Stimulated activated CD8-positive, alpha-beta memory T cell treated with anti-CD3 and anti-CD28 coated beads, Interleukin-4, amount 100 ng/mL, for 4 hours (primary cell): ENCODE measurements at places on chromosomes 7 and 10.

GRCh38 chr10:67141300-67141699, 215.5 kb downstream of the LRRTM3 start:
- DNase-seq = no peak

GRCh38 chr10:62907470-62908212, 91.5 kb upstream of the EGR2 start:
- DNase-seq = no peak

DNA sequence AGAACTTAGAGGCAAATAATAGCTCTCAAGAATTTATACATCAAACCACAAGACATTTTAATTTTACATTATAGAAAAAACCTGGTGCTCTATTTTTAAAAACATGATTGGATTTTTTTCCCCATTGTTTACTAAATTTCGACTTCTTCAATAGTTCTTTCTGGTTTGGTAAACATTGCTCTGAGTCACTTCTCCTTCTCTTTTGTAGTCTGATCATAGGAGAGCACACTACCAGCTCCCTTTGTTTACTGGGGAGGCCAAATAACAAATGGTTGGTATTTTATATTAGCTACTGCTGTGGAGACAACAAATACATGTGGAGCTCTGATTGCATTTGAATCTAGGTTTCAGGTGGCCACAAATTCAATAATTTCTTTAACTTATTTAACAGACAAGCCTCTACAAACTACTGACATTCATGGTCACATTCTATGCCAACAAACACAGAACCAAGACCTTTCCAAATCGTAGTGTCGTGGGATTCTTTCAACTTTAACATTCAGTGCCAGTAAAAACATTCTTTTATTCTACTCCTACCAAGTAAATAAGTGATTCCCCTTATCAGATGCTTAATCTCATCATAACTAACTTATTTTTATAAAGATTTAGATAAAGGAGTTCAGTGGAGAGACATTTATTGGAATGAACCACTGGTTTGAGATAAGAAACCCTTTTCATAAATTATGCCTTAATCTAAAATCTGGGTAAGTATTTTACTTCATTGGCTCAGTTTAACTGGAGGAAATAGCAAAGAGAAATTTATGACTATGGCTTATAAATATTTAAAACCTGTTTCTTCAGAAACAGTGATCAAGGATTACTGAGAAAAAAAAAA, 17.7 kb upstream of the FXYD4 start:
- DNase-seq = no peak

- DNase-seq = no peak
These were observed 136.4 kb upstream of the AOAH start for GRCh38 chr7:36860681-36861080.

- no peak for DNase-seq
These were observed 3.3 kb downstream of the EGR2 start for GRCh38 chr10:62812672-62813439.

GRCh38 chr7:17307558-17307957, 9.1 kb downstream of the AHR start:
- DNase-seq = no peak

- DNase-seq = no peak
These were observed 12.2 kb upstream of the TMEM168 start for GRCh38 chr7:112802406-112802805.

DNA sequence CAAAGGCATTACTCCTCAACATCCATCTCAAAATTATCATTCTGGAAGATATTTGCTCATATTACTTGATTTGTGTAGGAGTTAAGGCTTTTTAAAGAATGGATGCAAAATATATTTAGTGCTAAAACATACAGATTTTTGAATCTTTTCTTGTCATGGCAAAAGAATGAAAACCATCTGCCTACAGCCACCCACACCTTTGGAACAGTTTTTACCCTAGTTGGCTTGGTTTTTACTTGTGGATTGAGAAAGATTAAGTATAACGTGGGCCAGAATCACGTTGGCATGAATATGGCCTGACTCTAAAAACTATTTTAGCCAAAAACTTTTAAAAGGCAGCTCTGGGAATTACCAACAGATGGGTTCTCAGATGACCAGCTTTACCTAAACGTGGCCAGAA, 128.2 kb downstream of the SPAG6 start:
- DNase-seq = no peak

- DNase-seq = no peak
These were observed 80.0 kb downstream of the ZNF277 start for GRCh38 chr7:112286250-112287086.

DNA sequence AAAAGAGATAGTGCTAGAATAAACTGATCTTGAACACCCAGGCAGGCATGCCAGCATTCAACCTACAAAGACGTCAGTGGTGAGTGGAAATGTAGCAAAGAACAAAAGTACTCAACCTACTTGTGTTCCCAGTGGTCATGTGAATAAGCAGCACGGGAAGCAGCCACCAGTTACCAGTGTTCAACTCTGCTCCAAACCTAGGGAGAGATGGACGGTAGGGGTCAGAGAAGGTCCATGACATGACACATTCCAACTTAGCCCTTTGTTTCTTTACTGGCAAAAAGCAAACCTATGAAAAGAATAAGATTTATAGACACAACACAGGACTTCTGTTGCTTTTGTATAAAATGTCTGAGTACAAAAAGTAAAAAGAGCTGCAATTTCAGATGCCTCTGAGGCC, 511.4 kb downstream of the XPNPEP1 start:
- DNase-seq = no peak

GRCh38 chr7:86201767-86202166, 441.9 kb upstream of the GRM3 start:
- no peak for DNase-seq

- no peak for DNase-seq
These were observed 1.1 kb downstream of the NANOS1 start for GRCh38 chr10:119030421-119031250.

GRCh38 chr10:113226399-113226798, 276.4 kb downstream of the TCF7L2 start:
- no peak for DNase-seq

GRCh38 chr7:12805957-12806356, 118.5 kb downstream of the ARL4A start:
- DNase-seq = no peak

GRCh38 chr10:55266797-55267196, 465.8 kb upstream of the PCDH15 start:
- DNase-seq = no peak

DNA sequence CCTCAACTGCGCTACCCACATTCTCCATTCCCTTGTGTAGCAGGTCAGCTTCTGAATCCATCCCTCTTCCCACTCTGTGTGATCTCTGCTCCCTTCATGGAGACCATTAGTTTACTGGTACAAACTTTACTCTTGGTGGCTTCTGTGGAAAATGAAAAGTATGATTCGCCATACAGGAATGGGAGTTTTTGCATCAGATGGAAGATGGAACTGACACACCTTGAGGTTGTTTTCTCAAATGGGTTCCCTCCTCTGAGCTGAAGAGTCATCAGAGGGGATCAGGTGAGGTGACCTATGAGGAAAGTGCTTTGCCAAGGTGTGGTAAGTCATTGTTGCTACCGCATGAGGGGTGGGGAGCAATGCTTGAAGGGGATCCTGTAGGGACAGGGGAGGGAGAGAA, 266.8 kb downstream of the INHBA start:
- no peak for DNase-seq

DNA sequence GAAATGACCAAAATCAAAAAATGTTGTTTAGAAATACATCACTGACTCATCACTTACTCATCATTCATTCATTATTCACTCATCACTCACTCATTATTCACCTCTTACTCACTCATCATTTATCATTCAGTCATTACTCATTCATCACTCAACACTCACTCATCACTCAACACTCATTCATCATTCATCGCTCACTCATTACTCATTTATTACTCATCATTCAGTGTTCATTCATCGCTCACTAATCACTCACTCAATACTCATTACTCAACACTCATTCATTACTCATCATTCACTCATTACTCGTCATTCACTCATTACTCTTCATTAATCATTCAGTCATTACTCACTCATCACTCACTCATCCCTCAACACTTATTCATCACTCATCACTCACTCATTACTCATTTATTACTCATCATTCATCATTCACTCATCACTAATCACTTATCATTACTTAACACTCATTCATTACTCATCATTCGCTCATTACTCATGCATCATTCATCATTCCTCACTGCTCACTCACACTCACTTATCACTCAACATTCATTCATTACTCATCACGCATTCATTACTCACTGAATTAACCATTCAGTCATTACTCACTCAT, 238.5 kb downstream of the ADARB2 start:
- DNase-seq = no peak

GRCh38 chr10:78925800-78926319, 142.9 kb upstream of the ZMIZ1 start:
- DNase-seq = no peak

DNA sequence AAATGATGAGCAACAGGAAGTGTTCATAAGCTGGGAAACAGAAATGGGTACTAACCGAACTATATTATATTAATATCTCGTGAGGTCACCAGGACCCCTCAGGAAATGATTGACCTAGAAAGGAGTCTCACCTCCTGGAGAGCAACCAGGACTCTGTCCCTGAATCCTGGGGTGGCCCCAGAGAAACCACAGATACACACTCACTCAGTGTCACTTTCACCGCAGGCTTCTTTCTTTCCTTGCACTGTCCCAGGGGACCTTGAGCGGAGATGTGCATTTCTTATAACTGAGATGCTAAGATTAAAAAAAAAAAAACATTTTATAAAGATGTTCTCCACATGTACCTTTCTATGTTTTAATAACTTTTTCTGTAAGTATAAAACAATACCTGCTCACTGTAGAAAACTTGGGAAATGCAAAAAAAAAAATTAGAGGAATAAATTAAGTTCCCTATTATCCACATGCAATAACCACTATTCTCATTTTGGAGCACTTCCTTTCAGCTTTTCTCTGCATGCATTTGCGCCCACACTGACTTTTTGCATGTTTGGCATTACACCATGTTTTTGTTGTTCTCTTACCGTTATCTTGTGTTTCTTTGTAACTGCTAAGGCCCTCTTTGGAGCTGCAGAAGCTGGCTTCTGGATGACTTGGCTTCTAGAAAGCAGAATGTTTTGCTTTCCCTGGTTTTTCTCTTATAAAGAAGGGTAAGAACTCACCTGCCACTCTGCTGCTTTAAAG, 15.0 kb downstream of the NOD1 start:
- DNase-seq = no peak

DNA sequence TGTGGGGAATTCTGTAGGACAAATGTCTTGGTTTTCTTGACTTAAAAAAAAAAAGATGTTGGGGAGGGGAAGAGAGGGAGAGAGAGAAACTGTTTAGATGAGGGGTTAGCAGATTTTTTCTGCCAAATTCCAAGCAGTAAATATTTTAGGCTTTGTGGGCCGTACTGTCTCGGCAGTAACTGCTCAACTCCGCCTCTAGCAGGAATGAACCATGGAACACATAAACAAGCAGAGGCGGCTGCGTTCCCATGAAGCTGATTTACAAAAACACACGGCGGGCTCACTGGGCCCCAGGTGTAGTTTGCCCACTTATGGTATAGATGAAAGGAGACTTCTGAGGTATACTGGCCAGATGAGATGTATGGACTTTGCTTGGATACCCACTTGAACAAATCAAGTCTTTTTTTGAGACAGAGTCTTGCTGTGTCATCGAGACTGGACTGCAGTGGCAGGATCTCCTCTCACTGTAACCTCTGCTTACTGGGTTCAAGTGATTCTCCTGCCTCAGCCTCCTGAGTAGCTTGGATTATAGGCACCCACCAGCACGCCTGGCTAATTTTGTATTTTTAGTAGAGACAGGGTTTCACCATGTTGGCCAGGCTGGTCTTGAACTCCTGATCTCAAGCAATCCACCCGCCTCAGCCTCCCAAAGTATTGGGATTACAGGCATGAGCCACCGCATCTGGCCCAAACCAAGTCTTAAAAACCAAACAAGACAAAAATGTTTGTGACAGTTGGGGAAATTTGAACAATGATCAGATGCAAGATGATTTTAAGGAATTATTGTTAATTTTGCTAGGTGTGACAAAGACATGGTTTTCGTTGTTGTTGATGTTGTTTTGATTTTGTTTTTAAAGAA, 9.7 kb upstream of the ADAMTS14 start:
- DNase-seq = no peak

GRCh38 chr10:48800007-48800675, 115.5 kb downstream of the WDFY4 start:
- DNase-seq = no peak

- no peak for DNase-seq
These were observed 25.6 kb upstream of the GRID1 start for GRCh38 chr10:86391986-86392722.

- DNase-seq = no peak
These were observed 200.9 kb downstream of the CREB5 start for GRCh38 chr7:28613262-28613661.

GRCh38 chr7:47153058-47153457, 428.9 kb downstream of the TNS3 start:
- no peak for DNase-seq
